ENCODE measurements at places on chromosomes 1 and 21. TPM values are rescaled to one million over a fixed set of nuclear protein-coding genes. Genes with fewer than 3 reads are reported as not detected.

GRCh38 chr21:41614511-41614910, 106.6 kb upstream of the TMPRSS2 start:
- no peak for DNase-seq

- no peak for DNase-seq
These were observed 26.3 kb downstream of the PGM1 start for GRCh38 chr1:63619558-63619957.

DNA sequence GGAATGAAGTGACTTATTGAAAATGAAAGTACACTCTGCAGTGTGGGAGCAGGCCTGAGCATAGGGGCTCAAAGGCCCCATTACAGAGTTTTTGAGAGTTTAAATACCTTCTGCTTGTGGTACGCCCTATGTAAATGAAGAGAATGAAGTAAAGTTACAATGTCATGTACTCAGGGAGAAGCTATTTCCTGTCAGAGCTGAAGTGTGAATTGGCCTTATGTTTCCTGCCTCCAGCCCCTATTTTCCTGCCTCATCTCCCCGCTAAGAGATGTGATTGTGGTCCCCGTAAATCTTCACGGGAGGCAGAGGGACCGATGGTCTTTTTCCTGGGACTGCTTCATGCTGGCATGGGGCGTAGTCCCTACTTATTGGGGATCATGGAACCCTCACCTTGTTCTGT, 2.5 kb upstream of the ZNF683 start:
- DNase-seq, result no peak

DNA sequence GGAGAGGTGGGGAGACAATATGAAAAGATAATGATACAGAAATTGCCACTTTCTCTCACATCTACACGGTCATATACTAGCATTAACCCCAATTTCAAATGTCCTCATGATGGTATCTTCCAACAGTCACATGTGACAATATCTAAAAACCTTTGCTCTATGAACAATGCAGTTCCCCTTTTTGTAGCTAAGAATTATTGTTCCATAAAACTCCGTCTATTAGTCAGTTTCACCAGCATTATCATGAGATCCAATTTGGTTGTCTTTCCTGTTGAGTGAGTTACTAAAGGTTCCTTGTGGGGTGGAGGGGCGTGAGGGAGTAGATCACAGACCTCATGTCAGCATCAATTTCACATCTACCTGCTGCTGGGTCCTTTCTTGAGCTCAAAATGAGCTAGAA, 1.7 kb downstream of the TIAM1 start:
- no peak for DNase-seq

DNA sequence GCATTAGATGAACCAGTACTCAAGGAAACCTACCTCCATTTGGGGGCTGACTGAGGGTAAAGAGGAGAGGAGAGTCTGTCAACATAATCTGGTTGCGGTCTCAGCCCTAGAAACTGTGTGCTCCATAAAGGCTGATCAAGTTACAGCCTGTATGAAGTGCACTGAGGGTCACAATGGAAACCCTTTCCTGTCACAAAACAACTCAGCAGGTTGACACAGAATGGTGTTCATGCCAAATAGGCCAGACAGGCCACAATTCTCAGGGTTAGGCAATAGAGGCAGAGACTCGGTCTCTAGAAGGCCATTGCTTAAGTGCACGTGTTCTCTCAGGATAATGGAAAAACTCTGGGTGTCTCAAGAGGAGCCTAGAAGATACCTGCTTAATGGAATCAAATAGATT, 4.1 kb upstream of the ANKRD35 start:
- DNase-seq, result no peak

GRCh38 chr1:208111646-208112190, 132.5 kb downstream of the PLXNA2 start:
- no peak for DNase-seq

Gene PARS2
- 0.80 TPM for polyA plus RNA-seq

Gene IFI44
- polyA plus RNA-seq, result 11.2 TPM

Gene COL8A2
- 0.80 TPM for polyA plus RNA-seq
